Stimulated activated CD8-positive, alpha-beta memory T cell treated with anti-CD3 and anti-CD28 coated beads, Interleukin-7, amount 100 ng/mL, for 4 hours (primary cell): ENCODE measurements at places on chromosomes 6 and 20.

DNA sequence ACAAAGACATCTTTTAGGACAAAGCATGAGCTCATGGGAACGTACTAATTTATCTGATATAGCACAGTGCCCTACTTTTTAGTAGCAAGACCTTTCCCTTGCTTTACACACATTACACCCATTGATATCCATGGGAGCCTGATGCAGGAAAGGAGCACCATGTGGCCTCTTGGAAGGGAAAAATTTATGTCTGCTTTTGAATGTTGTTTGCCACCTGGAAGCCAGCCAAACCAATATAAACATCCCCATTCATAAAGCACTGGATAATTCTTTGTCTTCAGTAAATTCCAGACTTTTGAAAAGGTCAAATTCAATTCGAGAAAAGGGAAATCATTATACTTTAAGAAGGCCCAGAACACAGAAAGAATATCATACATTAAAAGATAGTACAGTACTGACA lies 152.3 kb upstream of the BEND6 start:
- DNase-seq: no peak

DNA sequence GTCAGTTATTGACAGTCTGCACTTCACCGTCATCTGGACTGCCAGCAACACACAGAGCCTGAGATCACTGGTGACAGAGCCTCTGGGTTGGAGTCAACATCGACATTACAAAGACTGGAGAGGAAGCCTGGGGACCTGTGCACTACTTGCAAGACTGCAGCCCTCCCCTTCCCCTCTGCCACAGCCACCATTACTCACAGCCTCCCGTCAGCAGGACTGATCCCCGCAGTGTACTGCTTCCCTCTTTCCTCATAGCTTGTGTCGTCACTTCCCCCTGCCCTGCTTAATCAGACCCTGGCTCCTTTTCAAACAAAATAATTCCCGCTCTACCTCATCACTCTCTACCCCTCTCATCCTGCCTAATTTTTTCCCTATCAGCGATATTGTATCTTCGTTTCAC lies 235.5 kb upstream of the KCNQ5 start:
- DNase-seq: no peak

GRCh38 chr6:42820512-42821340 lies 38.9 kb downstream of the BICRAL start:
- no peak for DNase-seq

- DNase-seq: no peak
Observed at GRCh38 chr6:43282636-43283513, 15.2 kb upstream of the SLC22A7 start.

GRCh38 chr6:32355018-32355417 lies 16.7 kb downstream of the TSBP1 start:
- DNase-seq: no peak

GRCh38 chr6:151060096-151060765 lies 179.5 kb upstream of the AKAP12 start:
- no peak for DNase-seq

DNA sequence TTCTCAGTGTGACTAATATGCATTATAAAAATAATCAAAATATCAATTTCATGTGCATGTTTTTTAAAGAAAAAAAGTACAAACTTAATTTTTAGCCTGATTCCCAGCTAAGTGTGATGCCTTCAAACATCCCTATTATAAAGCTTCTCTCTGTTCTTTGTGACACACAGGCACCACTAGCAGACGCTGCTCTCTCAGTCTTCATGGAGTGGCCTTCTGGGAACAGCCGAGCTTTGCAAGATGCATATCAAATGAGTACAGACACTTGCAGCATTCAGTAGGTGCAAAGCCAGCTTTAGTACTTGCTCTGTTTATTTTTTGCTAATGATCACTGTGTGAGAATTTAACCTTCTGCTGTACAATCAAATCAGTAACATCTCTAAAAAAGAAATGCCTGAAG lies 340.0 kb downstream of the ADGRB3 start:
- no peak for DNase-seq

- no peak for DNase-seq
Observed at GRCh38 chr6:69756907-69757306, 39.9 kb downstream of the LMBRD1 start.

GRCh38 chr6:157333956-157334355 lies 10.6 kb upstream of the TMEM242 start:
- DNase-seq: no peak

- no peak for DNase-seq
Observed at GRCh38 chr6:136613477-136613876, 63.3 kb upstream of the MAP7 start.
